ENCODE measurements at places on chromosomes 6 and 20.

- peak; percentile 50 for DNase-seq
Measured at GRCh38 chr6:73180763-73181619, 44.3 kb downstream of the KHDC1L start.

GRCh38 chr20:33103556-33103955 is 24.1 kb downstream of the BPIFB4 start:
- no peak for DNase-seq

DNA sequence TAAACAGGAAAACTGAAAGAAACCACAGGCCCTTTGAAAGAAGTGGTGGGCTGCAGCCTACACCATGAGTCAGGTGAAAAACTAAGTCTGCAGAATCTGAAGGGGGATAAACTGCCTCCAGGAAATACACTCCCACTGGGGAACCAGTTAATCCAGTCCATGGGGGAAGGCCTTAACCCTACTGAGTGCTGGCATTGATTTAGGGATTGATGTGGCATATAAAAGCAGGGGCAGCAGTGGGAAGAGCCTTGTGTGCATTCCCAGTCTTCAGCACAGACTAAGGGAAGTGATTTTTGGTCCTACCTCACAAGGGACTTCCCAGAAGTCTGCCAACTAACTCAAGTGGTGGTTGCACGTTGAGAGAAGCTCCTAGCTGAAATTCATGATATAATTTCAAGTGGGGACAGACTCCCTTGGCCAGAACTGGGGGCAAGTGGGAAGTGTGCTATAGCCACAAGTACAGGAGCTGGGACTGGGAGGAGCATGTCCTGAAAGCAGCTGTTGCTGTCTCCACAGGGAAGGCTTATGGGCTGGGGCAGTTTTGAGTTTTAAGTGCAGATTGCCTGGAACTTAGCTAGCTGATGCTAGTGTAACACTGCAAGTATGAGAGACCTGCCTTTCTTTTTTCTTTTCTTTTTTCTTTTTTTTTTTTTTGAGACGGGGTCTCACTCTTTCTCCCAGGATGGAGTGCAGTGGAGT is 31.2 kb downstream of the CITED2 start:
- DNase-seq: no peak

DNA sequence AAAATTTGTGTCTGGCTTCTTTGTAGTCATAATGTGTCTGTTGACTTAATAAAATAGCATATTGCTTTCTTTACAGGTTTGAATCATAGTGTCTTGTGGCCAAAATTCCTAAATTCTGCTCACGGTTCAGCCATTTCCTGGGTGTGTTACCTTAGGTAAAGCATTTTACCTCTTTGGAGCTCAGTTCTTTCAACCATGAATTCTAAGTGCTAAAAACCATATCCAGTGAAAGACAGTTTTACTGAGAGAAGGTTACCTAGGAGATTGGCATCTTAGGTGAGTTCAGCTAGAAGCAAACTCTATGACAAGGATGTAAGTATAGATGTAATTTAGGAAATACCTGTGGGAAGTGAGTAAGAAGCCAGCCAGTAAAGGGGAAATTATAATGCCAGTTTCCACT is 20.7 kb downstream of the CRYBG1 start:
- no peak for DNase-seq

- DNase-seq: no peak
Measured at GRCh38 chr20:35978041-35978513, 9.7 kb downstream of the CNBD2 start.

DNA sequence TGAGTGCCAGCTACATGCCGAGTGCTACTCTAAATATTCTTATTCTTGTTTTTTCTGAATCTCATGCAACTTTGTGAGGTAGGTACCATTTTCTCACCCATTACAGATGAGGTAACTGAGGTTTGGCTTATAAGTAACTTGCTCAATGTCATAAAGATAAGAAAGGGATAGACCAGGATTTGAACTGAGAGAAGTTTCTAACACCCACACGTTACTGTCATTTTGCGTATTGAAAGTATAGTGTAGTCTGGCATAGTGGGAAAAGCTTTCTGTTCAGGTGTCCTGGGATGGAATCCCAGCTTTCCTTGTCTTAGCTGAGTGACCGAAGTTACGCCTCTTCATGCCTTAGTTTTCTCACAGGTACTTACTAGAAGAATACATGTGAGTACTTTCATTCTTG is 50.5 kb downstream of the HIVEP1 start:
- DNase-seq: no peak

DNA sequence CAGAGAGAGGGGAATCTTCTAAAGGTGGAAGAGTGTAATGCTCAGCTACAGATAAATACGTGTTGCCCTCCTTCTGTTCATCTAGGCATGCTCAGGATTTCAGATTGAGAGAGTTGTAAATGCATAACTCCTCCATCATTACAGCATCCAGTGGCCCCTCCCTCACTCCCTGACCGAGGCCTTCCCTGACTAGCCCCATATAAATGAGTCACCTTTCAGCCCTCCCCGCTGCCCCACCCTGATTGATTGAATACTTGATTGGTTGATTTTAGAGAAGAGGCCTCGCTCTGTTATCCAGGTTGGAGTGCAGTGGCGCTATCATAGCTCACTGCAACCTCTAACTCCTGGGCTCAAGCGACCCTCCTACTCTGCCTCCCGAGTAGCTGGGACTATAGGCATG is 193.7 kb downstream of the EYA2 start:
- no peak for DNase-seq

GRCh38 chr6:143677891-143678791 is at the start of gene PHACTR2:
TSS of gene PHACTR2 (plus strand) at chr6:143677965. CDS start at chr6:143678164, 199 bp downstream.
- peak; percentile 35 for DNase-seq

DNA sequence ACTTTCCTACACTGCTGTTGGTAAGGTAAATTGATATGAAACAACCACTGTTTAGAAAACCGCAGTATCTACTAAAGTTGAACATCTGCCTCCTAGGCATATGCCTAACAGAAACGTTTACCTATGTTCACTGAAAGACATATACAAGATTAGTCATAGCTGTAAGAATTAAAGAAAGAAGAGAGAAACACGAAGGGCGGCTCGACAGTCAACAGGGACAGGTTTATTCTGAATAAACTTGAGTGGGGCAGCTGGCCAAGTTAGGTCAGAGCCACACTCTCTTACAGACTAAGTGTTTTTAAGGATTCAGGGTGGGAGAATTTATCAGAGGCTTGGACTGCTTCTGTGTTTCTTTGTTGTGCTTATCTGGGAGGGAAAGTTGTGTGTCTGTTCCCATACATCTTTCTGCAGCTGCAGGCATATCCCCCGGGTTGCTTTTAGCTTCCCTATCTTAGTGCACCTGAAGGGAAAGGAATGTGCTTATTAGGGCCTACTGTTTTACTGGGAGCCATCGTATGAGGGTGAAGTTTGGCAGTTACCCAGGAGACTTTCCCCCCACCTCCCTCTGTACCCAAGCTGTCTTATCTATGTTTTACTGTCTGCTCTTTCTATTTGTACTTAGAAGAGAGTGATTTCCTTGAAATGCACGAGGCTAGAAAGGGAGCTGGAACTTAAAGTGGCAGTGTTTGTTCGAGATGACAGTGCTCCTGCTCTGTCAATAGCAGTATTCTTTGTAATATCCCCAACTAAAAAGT is 20.4 kb downstream of the PROCR start:
- DNase-seq: no peak

- DNase-seq: no peak
Measured at GRCh38 chr6:48628316-48628715, 517.3 kb upstream of the PTCHD4 start.

DNA sequence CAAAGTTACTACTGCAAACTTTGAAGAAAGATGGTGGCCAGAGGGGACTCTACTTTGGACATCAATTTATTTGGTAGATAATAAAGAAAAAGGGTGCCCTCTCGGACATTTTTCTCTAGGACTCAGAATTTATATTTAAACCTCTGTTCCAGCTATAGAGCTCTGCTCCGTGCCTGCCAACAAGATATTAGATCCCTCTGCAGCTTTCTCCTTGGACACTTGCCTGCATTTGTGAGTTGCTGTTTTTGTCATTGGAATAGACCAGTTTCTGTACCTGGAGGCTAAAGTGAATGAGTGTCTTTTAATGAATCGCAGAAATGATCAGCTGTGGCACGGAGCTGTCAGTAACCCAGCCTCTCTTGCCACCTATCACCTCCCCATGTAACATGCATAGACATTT is 253.5 kb downstream of the NRN1 start:
- DNase-seq: no peak

GRCh38 chr6:85425997-85426396 is 23.9 kb upstream of the NT5E start:
- no peak for DNase-seq

DNA sequence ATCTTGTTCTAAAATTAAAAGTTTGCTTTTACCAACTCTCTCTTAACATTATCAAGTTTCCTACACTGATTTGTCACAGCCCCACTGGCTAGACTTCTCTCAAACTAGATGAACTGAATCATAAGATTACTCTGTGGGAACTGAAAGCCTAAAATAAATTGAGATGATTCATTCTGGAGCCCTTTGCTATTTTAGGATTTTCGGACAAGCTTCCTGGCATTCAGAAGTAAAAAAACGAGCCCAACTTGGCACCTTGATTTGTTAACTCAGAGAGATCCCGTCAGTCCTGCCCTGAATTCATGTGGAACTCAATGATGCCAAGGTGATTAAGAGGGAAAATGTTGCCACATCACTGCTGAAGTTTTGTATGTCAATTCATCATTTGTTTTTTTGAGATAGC is 122.0 kb upstream of the NRSN1 start:
- DNase-seq: no peak

DNA sequence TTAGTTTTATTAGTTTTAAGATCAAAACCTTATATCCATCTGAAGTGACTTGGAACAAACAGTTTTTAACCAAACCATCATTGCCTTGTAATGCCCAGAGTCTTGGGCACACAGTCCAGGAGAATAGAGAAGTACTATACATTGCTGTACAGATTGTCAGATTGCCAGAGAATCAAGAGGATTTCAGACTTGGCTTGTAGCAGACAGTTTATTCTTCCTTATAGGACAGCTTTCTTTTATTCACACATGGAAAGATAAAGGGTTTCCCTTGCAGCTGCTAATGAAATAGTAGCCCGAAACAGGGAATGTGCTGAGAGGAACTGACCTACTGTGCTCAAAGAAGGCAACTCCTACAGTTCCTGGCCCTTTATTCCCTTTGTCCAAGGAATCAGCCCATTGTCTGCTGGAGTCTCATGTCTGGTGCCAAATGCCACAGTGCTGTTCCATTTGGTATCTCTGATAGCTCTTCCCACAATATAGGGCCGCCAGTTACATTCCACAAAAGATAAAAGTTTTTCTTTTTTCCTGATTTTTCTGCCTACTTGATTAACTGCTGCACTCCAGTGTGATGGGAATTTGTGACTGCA is 30.6 kb downstream of the DCBLD1 start:
- no peak for DNase-seq

- no peak for DNase-seq
Measured at GRCh38 chr20:21237956-21238799, 65.0 kb upstream of the XRN2 start.

DNA sequence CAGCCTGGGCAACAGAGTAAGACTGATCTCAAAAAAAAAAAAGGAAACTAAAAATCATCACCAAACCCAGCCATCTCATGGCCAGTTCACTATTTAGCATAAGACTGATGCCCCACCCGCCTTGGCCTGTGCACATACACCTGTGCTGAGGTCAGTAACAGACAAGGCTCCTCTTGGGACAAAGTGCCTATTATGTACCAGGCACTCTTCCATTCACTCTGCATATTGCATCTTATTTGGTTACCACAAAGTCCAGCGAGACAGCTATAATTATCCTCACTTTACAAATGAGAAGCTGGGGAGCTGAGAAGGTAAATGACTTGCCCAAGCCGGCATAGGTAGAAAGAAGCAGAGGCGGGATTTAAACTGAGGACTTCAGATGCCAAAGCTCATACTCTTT is 3.8 kb downstream of the PTPRT start:
- no peak for DNase-seq

DNA sequence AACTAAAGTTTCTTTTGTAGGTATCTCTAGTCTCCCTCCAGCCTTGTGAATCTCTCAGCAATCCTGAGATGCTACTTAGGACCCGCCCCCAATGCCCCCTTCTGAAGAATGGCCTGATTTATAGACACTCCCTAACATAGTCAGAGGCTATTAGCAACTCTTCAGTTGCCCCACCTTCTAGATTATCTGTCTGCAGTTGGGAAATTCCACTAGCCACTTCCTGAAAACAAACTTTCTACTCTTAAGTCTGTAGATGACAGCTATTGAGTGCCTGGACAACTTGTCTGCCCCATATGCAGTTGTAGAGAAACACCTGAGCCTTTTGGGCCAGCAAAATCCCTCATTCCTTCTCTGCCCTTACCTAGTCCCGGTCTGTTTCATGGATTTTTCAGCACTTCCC is 188.2 kb upstream of the PREP start:
- peak; percentile 70 for DNase-seq

DNA sequence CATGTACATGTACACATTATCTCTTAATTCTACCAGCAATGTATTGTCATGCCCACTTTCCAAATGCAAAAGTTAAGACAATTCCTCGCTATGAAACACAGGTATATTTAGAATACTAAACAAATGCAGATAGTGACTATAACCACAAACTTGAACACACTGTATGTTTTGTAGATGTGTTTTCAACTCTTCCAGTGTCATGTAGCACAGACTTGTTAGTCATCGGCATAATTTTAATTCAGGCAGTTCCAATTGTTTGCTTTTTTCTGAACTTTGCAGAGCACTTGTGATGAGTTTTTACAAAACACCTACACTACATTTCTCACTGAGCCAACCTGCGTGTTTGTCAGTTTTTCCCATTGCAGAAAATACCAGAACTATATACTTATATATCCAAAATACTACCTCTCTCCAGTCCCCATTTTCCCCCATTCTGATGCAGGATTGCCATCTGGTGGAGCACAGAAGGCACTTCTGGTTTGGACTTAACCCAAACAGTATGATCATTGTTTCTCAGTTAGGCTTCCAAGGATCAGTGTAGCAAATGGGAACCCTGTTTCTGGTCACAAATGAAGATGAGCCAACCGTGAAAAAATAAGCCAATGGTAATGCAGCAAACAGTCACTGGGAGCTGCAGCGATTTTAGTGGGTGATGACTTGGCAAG is 143.4 kb downstream of the ADGRB3 start:
- DNase-seq: no peak

DNA sequence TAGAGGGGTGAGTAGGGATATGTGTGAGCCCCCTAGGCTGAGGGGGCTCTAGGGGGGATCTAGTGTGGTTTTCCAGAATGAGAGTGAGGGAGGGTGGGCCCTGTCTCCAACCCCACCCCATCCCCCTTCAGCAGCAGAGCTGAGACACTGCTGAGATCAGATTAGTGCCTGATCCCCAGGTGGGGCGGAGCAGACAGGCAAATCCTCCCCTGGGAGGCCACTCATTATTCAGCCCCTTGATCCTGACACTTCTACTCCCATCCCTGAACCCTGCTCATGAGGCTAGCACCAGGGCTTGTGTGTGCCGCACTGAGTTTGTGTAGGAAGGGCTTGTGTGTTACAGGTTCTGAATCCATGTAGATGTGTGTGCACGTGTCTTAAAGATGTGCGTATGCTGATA is 42.5 kb downstream of the SPDEF start:
- no peak for DNase-seq
